ENCODE measurements at places on chromosomes 2 and 18.

- no peak for DNase-seq
Measured at GRCh38 chr2:119432851-119433522, 1.3 kb downstream of the TMEM37 start.

DNA sequence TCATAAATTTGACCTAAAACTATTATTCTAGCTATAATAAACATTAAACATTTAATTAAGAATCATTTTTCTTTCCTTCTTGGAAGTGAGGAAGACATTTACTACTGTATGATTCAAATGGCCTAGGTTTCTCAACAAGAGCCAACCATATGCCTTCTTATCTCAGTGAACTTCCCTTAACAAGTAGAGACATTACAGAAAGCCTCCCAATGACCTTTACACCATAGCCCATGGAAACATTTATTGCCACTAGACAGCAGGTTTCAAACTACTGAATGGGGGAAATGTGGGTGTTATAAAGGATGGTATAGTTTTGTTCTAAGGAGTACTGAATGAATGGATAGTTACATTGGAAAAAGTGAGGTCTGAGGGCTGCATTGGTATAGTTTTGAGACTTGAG lies 349.4 kb upstream of the SPRED2 start:
- DNase-seq = no peak

- DNase-seq = no peak
Measured at GRCh38 chr2:23499439-23499838, 114.5 kb downstream of the KLHL29 start.

GRCh38 chr2:96152304-96153161 lies 7.3 kb upstream of the DUSP2 start:
- DNase-seq = no peak

All from NCI-H1105 (cell line).